Bronchus fibroblast of lung (primary cell): ENCODE measurements at places on chromosomes 16 and 17. TPM values are rescaled to one million over a fixed set of nuclear protein-coding genes. Genes with fewer than 3 reads are reported as not detected.

Gene GNAO1
- total RNA-seq = under 0.01 and 0.17 TPM in 2 replicates

Gene CCL18
- total RNA-seq = not detected in 2 replicates

Gene TMEM235
- total RNA-seq = not detected in 2 replicates

Gene PPL
- total RNA-seq = 4.8 and 6.9 TPM in 2 replicates

Gene TNFAIP1
- total RNA-seq = 27.7 and 29.4 TPM in 2 replicates

Gene GPR179
- total RNA-seq = not detected in 2 replicates

Gene VPS35L
- 35.8 and 37.5 TPM in 2 replicates for total RNA-seq

Gene TACO1
- total RNA-seq = 26.7 and 30.2 TPM in 2 replicates

Gene RFFL
- total RNA-seq = 12.8 and 13.5 TPM in 2 replicates

Gene PRSS22
- total RNA-seq = not detected in 2 replicates

Gene AOC3
- under 0.01 and 0.15 TPM in 2 replicates for total RNA-seq

Gene FBXL19
- total RNA-seq = 16.0 and 19.6 TPM in 2 replicates

Gene RRAD
- 5.4 and 7.6 TPM in 2 replicates for total RNA-seq

Gene CCL8
- not detected in 2 replicates for total RNA-seq

Gene PABPN1L
- not detected in 2 replicates for total RNA-seq

Gene USP43
- total RNA-seq = 0.15 and 0.50 TPM in 2 replicates

Gene SLC52A1
- 0.15 TPM in 1 of 2 replicates, not detected in the other for total RNA-seq

Gene IFI35
- total RNA-seq = 22.5 and 24.1 TPM in 2 replicates

Gene TNK1
- total RNA-seq = under 0.01 TPM in 1 of 2 replicates, not detected in the other

Gene SLC38A7
- total RNA-seq = 8.8 and 9.9 TPM in 2 replicates

Gene STH
- total RNA-seq = not detected in 2 replicates

Gene CHAD
- not detected in 2 replicates for total RNA-seq

Gene KCNH4
- total RNA-seq = under 0.01 TPM in 1 of 2 replicates, not detected in the other

Gene TP53TG3C
- not detected in 2 replicates for total RNA-seq

Gene MRPS23
- total RNA-seq = 18.3 and 21.6 TPM in 2 replicates

Gene TBC1D3G
- not detected in 2 replicates for total RNA-seq

Gene CACNG5
- total RNA-seq = 0.17 TPM in 1 of 2 replicates, not detected in the other

Gene ZNF597
- 0.67 and 0.74 TPM in 2 replicates for total RNA-seq

Gene CHRNE
- total RNA-seq = 0.74 and 1.2 TPM in 2 replicates

Gene LDHD
- total RNA-seq = 0.34 and 0.45 TPM in 2 replicates

Gene KIF22
- total RNA-seq = 110 and 114 TPM in 2 replicates

Gene BCAR1
- total RNA-seq = 73.9 and 76.3 TPM in 2 replicates

Gene ZNF423
- total RNA-seq = 0.34 and 0.45 TPM in 2 replicates

Gene ACE
- 0.89 and 1.0 TPM in 2 replicates for total RNA-seq

Gene DNAH17
- total RNA-seq = not detected in 2 replicates

Gene NOXO1
- total RNA-seq = not detected in 2 replicates

Gene MIF4GD
- total RNA-seq = 10.4 and 10.6 TPM in 2 replicates

Gene NOTUM
- not detected in 2 replicates for total RNA-seq

Gene SLC6A4
- total RNA-seq = not detected in 2 replicates

Gene PPP1R27
- not detected in 2 replicates for total RNA-seq

Gene OR1A1
- total RNA-seq = not detected in 2 replicates

Gene MT1F
- total RNA-seq = 0.15 TPM in 1 of 2 replicates, not detected in the other

Gene CNTD1
- total RNA-seq = not detected in 2 replicates

Gene CTRB2
- not detected in 2 replicates for total RNA-seq

Gene STAT5A
- total RNA-seq = 6.4 and 11.8 TPM in 2 replicates

Gene PIPOX
- 0.74 TPM in 1 of 2 replicates, not detected in the other for total RNA-seq

Gene CES3
- total RNA-seq = 0.15 and 0.17 TPM in 2 replicates

Gene GNG13
- total RNA-seq = not detected in 2 replicates

Gene TBC1D3C
- not detected in 2 replicates for total RNA-seq

Gene AMFR
- 98.6 and 104 TPM in 2 replicates for total RNA-seq

Gene ZG16B
- total RNA-seq = 0.45 and 1.0 TPM in 2 replicates
